ENCODE measurements at places on chromosomes 11 and 22.
A peak's percentile ranks its signal among the peaks of the same experiment; 100 is the strongest.

DNA sequence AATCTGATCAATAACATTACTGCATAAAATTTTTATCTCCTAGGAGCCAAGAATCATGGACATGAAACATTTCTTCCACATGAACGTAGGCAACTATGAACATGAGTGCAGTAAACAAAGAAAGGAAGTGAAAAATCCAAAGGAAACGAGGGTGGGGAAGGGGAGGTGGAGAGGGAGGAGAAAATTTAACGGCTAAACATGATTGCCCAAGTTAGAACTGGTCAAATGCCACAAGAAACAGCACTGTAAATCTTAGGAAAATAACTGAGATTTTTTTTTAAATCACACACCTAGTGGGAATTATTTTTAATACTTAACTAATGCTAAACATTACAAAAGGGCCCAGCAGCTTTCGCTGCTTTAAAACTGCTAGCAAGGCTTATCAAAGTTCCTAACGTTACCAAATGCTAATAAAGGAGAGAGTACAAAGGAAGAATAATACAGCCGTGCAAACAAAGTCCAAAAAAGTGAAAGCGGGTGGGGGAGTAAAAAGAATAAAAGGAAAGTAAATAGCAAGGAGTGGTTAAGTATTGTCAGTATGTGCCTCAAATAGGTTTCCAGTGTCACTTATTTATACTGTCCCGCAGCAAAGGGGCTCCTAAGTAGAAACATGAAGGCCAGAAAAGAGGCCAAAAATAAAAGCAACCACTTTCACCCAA, 13.7 kb downstream of the NARS2 start:
- no peak overlapping the region for H3K4me3 ChIP-seq
- no peak overlapping the region for H3K27ac ChIP-seq
- DNase-seq = no peak
- peaks cover 10% of the 10 kb centered on the region for H3K4me1 ChIP-seq
- no peaks in the 10 kb centered on the region for H3K27me3 ChIP-seq
- peaks cover 31% of the 10 kb centered on the region for H3K36me3 ChIP-seq

DNA sequence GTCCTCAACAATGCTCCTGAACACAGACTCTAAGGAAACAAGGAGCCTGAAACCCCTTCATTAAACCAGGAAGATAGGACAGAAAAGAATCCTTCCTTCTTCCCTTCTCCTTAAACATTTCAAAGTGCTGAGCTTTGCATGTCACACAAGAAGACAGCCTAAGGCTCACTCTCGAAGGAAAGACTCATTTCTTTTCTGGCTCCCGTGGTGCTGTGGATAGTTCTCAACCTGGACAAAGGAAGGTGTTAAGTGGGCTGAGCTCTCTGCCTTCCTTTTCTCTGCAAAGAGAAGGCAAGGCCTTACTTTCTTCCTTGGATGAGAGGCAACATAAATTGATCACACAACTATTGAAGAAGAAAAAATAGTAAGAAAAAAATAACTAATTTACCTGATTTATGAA, 452.4 kb upstream of the DDI1 start:
- DNase-seq = no peak
- H3K4me1 ChIP-seq = no peaks in the 10 kb centered on the region
- no peaks in the 10 kb centered on the region for H3K36me3 ChIP-seq
- no peaks in the 10 kb centered on the region for H3K27me3 ChIP-seq
- H3K27ac ChIP-seq = no peak overlapping the region

DNA sequence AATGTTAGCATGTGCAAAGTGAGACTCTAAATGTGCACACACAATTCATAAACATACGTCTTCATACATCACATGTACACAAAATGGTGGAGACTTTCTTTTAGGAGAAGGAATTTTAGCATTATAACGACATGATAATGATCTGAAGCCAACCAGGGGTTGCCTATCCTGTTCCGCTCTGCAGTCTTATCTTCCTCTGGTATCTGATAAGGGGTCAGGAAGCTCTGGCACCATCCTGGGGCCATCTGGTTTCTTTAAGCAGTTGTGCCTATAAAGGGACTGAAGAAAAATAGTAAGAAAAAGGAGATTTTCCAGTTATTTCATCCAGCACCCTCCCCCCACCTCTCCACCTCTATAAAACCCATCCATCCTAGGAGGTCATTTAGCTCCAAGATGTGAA, 5.8 kb upstream of the NUP50 start:
- H3K36me3 ChIP-seq = peaks cover 15% of the 10 kb centered on the region
- H3K4me3 ChIP-seq = no peak overlapping the region
- H3K27me3 ChIP-seq = no peaks in the 10 kb centered on the region
- DNase-seq = no peak
- no peak overlapping the region for H3K27ac ChIP-seq

- no peaks in the 10 kb centered on the region for H3K36me3 ChIP-seq
- H3K27me3 ChIP-seq = no peaks in the 10 kb centered on the region
- H3K4me1 ChIP-seq = no peaks in the 10 kb centered on the region
- no peak for DNase-seq
- no peak overlapping the region for H3K4me3 ChIP-seq
- H3K27ac ChIP-seq = no peak overlapping the region
Observed at GRCh38 chr22:19873960-19874306, 19.3 kb upstream of the GNB1L start.

- no peak overlapping the region for H3K4me3 ChIP-seq
- peaks cover 4% of the 10 kb centered on the region for H3K4me1 ChIP-seq
- no peaks in the 10 kb centered on the region for H3K36me3 ChIP-seq
- no peaks in the 10 kb centered on the region for H3K27me3 ChIP-seq
Observed at GRCh38 chr22:38153821-38154562, 27.6 kb downstream of the PLA2G6 start.

DNA sequence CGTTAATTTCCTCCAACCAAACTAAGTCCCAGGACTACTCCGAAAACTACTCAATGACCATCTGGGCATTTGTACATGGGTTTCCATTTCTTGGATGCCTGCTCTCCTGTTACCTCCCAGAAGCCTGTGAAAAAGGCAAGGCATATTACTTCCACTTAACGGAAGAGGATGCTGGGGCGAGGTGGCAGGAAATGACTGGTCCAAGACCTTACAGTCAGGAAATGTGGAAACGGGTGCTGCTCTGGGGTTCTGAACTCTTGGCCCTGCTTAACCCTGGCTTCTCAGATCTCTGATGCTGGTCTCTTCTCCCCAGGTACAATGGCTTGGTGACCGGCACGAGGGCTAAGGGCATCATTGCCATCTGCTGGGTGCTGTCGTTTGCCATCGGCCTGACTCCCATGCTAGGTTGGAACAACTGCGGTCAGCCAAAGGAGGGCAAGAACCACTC, 12.9 kb downstream of the ADORA2A start:
- no peak for DNase-seq
- no peaks in the 10 kb centered on the region for H3K27me3 ChIP-seq
- no peak overlapping the region for H3K27ac ChIP-seq
- H3K4me1 ChIP-seq = peaks cover 42% of the 10 kb centered on the region
- H3K36me3 ChIP-seq = peaks cover 56% of the 10 kb centered on the region
- H3K4me3 ChIP-seq = no peak overlapping the region

GRCh38 chr11:77024745-77025144, 9.5 kb upstream of the B3GNT6 start:
- H3K4me3 ChIP-seq = no peak overlapping the region
- no peak for DNase-seq
- H3K4me1 ChIP-seq = no peaks in the 10 kb centered on the region
- H3K27me3 ChIP-seq = peaks cover 3% of the 10 kb centered on the region

DNA sequence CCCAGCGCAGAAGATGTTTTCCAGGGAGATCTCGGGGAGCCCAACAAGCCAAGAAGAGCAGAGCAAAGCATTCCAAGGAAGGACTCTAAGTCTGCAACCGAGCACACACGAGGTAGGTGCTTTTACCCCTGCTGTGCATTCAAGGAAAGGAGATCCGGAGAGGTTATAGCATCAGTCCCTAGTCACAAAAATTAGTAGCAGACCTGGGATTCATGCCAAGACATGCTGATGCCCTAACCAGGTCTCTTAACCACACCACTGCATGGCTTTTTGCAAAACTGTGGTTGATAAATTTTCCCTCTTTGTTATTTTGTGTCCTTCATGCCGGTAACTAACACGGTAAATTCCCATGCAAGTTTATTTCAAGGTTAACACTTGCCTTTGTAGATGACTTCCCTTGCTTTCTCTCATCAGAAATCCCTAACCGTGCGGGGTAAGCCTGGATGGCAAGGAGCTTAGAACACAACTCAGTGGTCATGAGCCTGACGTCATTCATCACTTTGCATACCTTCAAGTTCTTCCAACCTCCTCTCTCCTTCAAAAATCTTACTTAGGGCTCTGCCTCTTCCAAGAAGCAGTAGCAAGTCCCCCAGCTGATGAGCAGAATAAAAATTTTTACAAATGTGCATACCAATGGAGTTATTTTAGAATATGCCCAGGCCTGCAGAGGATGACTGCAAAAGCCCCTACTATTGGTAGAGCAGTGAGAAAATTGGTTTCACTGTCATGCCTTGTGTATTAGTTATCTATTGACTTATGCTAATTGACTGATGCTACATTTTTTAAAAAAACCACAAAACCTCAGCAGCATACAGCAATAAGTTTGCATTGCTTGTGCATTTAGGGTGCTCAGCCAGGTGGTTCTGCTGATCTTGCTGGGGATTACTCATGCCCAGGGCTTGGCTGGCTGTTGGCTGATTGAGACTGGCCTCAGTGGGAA, 465.1 kb downstream of the MN1 start:
- no peak overlapping the region for H3K4me3 ChIP-seq
- H3K27me3 ChIP-seq = no peaks in the 10 kb centered on the region
- no peak overlapping the region for H3K27ac ChIP-seq
- no peaks in the 10 kb centered on the region for H3K36me3 ChIP-seq
- DNase-seq = no peak
- no peaks in the 10 kb centered on the region for H3K4me1 ChIP-seq

- H3K4me1 ChIP-seq = peaks cover 34% of the 10 kb centered on the region
- peak; percentile 38 for DNase-seq
- H3K27me3 ChIP-seq = no peaks in the 10 kb centered on the region
- peaks cover 6% of the 10 kb centered on the region for H3K36me3 ChIP-seq
- no peak overlapping the region for H3K4me3 ChIP-seq
Observed at GRCh38 chr11:60390419-60390818, 5.8 kb upstream of the MS4A14 start.

- H3K27ac ChIP-seq = no peak overlapping the region
- no peak for DNase-seq
- H3K36me3 ChIP-seq = no peaks in the 10 kb centered on the region
Observed at GRCh38 chr11:7222619-7223018, 29.1 kb upstream of the SYT9 start.

DNA sequence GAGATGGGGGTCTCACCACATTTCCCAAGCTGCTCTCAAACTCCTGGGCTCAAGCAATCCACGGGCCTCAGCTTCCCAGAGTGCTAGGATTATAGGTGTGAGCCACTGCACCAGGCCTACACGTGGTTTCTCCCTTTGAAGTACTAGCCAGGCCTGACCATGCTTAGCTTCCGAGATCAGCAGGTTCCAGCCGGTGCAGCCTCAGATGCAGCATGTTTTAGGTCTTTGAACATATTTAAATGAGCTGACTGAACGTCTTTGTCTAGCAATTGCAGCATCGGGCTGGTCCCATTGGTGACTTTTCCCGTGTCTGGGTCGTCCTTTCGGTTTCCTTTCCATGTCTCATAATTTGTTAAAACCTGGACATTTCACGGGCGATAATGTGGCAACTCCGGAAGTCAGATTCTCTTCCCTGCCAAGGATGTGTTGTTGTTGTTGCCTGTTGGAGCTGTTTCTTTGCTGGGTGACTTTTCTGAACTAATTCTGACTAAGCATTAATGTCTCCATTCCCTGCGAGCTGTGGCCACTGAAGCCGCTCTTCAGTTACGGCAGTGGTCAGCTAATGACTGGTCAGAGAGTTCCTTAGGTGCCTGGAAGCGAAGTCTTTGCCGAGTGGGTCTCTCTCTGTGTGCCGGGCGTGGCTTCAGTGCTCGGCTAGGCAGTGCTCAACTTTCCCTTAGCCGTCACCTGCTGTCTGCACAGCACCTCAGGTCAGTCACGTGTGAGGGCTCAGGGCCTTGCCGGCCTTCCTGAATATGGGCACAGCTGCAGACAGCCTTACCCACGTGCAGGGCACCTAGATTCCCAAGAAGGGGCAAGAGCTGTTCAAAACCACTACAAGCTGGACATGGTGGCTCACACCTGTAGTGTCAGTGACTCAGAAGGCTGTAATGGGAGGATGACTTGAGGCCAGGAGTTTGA, 3.8 kb upstream of the CYP2D6 start:
- no peak overlapping the region for H3K27ac ChIP-seq
- no peak for DNase-seq
- H3K36me3 ChIP-seq = no peaks in the 10 kb centered on the region
- H3K4me1 ChIP-seq = no peaks in the 10 kb centered on the region
- H3K27me3 ChIP-seq = no peaks in the 10 kb centered on the region
- no peak overlapping the region for H3K4me3 ChIP-seq

- no peak overlapping the region for H3K27ac ChIP-seq
- H3K27me3 ChIP-seq = no peaks in the 10 kb centered on the region
- no peaks in the 10 kb centered on the region for H3K36me3 ChIP-seq
Observed at GRCh38 chr11:120817158-120817557, 206.7 kb upstream of the TBCEL start.

- H3K27ac ChIP-seq = no peak overlapping the region
- no peak for DNase-seq
- no peaks in the 10 kb centered on the region for H3K36me3 ChIP-seq
- no peaks in the 10 kb centered on the region for H3K27me3 ChIP-seq
Observed at GRCh38 chr11:91248199-91248807, 976.3 kb upstream of the FAT3 start.

DNA sequence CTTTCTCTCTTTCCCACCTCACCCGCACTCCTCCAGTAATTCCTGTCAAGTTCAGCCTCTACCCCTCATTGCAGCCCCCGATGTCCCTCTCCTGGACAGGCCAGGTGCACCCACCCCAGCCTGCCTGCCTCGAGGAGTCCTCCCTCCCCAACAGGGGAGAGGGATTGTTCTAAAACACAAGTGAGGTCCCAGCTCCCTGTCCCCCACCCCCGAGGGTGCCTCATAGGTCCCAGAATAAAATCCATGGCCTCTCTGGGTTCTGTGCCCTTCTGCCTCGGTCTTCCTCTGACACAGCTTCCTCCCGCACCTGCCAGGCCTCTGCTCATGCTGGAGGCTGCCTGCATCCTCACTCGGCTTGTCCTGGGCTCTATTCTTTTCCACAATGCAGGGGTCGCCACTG, 720.1 kb downstream of the BRD1 start:
- no peaks in the 10 kb centered on the region for H3K4me1 ChIP-seq
- DNase-seq = no peak
- no peak overlapping the region for H3K4me3 ChIP-seq
- H3K36me3 ChIP-seq = no peaks in the 10 kb centered on the region
- H3K27me3 ChIP-seq = no peaks in the 10 kb centered on the region

- H3K36me3 ChIP-seq = no peaks in the 10 kb centered on the region
- no peak overlapping the region for H3K27ac ChIP-seq
- H3K27me3 ChIP-seq = no peaks in the 10 kb centered on the region
Observed at GRCh38 chr11:87840786-87841185, 334.5 kb downstream of the RAB38 start.

GRCh38 chr11:73342633-73343032, 33.6 kb upstream of the RELT start:
- no peaks in the 10 kb centered on the region for H3K4me1 ChIP-seq
- no peaks in the 10 kb centered on the region for H3K27me3 ChIP-seq
- DNase-seq = no peak
- H3K4me3 ChIP-seq = no peak overlapping the region
- no peaks in the 10 kb centered on the region for H3K36me3 ChIP-seq

DNA sequence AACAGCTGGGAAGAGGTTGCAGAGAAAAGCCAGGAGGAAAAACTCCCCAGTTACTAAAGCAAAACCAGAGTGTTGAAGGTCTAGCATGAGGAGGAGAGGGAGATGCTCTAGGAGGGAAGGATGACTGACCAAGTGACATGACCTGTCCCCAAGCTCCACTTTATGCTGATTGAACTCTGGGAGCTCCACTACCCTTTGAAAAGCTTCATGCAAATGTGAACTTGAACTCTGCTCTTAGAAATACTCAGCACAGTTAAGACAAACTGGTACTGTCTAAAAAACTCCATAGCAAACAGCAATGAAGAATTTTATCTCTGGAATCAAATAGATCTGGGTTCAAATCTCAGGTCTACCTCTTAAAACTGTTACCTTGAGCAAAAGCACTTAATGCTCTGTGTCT, 14.5 kb upstream of the POU2AF1 start:
- no peak overlapping the region for H3K4me3 ChIP-seq
- peaks cover 63% of the 10 kb centered on the region for H3K4me1 ChIP-seq
- H3K27me3 ChIP-seq = no peaks in the 10 kb centered on the region
- H3K36me3 ChIP-seq = no peaks in the 10 kb centered on the region
